ENCODE measurements at places on chromosomes 6 and 20. TPM values are rescaled to one million over a fixed set of nuclear protein-coding genes. Genes with fewer than 3 reads are reported as not detected.

The CAGE1 gene
- total RNA-seq, result 0.05 TPM

DNA sequence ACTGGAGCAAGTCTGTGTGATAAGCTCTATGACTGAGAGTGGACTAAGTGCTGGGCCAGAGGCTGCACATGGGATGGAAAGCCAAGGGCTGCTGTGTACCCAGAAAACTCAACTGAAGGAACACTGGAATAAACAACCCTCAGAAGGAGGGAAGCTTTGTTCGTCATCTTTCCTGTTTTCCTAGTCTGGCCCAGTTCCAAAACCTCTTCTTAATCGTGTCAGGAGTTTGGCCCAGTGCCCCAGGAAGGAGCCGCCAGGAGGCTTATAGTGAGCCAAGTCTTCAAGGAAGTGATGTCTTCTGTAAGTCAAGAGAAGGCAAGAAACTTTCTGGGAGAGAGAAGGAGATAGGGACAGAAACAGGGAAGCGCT is 23.3 kb upstream of the TOP1 start:
- DNase-seq, result peak; percentile 61

DNA sequence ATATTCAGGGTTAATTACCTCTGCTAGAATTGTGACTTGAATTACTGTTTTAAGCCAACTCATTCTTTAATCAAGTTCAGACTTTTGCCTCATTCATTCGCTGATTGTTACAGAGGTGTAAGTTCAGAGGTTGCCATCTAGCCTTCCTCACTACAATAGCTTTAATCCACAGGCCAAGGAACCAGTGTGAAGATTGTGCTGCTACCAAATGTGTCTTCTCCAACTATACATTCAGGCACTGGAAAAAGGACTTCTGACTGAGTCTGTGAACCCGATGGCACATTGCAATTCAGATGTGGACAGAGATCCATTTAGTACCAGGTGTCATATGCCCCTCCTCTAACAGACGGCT is 111.2 kb upstream of the ADGRF1 start:
- DNase-seq, result no peak

DNA sequence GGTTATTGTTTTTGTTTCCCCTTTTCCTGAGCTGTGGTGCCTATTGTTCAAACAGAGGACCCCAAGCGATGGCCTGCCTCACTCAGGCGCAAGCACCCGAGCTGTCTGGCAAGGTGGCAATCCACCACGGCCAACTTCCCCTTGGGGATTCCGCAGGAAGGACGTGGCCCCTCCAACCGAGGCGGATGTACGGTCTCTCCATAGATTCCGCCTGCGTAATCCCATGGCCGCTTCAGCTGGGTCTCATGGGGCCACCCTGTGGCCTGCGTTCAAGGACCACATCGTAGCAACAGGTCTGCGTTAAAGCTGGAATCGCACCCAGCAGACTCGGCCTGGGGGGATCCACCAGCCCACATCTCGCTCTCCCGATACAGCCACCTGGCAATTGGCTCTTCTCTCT is 79.9 kb downstream of the CEBPB start:
- DNase-seq, result no peak

The HLA-DQA1 gene
- total RNA-seq, result 1.2 TPM

GRCh38 chr20:22093122-22093521 is 387.7 kb downstream of the PAX1 start:
- DNase-seq, result no peak

GRCh38 chr20:41714030-41714429 is 95.9 kb upstream of the CHD6 start:
- no peak for DNase-seq

DNA sequence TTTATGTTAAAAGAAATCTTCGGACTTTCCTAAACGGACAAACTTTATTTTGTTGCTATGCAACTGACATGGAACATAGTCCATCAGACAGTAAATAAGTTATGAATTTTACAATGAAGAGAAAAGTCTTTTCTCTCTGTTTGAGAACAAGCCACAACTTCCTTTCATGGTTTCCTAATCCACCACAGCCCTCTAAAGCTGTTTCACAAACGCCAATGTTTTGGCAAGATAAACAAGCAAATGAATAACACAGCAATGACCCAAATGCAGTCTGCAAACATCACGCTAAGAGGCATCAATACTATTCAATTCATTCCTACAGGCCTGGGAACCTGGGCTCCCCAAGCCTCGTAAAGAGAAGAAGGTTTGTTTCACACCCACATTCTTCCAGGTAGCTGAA is 60.4 kb downstream of the HAO1 start:
- DNase-seq, result no peak

The HLA-DOA gene
- total RNA-seq, result 0.70 TPM

The SOBP gene
- 1.7 TPM for total RNA-seq

DNA sequence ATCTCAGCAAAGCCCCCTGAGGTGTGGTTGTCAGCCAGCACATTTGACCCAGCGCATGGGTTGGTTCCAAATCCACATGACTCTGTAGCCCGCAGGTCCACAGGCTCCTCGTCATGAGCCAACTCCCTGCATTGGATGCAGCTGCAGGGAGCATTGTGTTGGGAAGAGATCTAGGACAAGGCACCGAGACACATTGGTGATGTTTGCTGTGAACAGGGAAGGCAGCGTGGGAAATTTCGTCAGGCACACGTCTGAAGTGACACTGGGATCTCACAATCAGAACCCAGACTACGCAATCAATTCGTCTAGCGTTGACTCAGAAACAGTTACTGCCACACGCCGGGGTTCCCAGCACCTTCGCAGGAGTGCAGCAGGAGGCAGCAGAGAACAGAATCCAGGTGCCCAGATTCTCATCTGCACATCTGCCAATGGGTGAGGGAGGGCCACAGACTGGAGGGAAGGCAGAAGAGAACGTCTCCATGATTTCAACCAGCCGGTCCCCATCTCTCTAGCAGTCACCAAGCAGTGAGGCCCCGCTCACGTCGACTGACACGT is 177.0 kb downstream of the TTLL2 start:
- DNase-seq, result peak; percentile 81

- DNase-seq, result no peak
These were observed 80.8 kb upstream of the MPC1 start for GRCh38 chr6:166463359-166464067.

The COL10A1 gene
- total RNA-seq, result not detected

The SRSF3 gene
- total RNA-seq, result 58.7 TPM

- DNase-seq, result peak; percentile 43
These were observed 2.0 kb downstream of the ZBP1 start for GRCh38 chr20:57618091-57618763.

DNA sequence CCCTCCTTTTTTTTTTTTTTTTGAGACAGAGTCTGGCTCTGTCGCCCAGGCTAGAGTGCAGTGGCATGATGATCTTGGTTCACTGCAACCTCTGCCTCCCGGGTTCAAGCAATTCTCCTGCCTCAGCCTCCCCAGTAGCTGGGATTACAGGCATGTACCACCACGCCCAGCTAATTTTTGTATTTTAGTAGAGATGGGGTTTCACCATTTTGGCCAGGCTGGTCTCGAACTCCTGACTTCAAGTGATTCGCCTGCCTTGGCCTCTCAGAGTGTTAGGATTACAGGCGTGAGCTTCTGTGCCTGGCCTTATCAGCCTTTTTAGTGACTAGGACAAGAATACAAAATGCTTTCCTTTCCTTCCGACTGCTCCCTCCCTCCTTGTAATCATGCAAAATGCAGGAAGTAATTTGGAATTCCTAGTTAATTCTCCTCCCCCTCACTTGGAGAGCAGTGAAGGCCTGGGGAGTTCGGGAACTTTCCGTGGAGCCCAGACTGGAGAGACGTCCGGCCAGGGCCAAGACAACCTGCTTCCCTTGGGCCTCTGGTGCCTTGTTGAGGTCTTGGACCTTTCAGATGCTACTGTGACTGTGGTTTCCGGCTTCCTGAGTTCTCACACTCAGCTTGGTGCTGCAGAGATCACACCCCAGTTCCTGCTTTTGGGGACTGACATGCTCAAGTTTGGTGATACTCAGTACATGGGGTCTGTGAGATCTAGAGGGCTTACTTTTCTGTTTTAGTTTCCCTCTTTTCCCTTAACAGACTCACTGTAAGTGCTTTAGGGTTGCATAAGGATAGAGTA is 3.9 kb upstream of the PHF20 start:
- DNase-seq, result peak; percentile 63

The PRKN gene
- total RNA-seq, result 1.2 TPM

The ZSCAN26 gene
- total RNA-seq, result 5.5 TPM

DNA sequence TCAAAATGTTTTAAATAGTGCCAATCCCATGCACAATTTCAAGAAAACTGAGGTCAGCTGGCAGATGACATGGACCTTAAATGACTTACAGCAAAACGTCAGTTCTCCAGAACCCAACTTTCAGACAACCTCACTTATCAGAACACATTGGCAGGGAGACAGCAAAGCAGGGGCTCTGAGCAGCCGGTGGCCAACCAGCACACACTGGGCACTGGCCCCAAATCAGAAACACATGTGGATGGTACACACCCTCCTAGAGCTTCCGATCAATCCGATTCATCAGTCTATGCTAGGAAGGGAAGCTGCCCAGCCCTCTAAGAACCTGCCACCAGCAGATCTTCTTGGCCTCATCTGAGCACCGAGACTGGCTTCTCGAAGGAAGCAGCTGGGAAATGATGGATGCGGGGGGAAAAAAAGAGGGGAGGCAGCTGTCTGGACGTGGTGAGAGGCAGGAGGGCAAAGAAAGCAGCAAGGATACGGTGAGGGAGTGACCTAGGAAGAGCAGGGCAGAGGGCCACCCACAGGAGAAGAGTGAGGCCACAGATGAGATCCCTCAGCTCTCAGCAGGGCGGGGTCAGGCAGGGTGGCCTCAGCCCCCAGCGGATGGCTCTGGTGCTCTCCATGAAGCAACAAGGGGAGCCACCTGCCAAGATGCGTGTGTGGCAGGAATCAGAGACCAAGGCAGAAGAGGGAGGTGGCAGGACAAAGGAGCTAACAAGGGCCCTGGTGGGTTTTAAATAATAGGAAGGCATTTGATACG is 32.9 kb downstream of the TAF4 start:
- DNase-seq, result no peak

DNA sequence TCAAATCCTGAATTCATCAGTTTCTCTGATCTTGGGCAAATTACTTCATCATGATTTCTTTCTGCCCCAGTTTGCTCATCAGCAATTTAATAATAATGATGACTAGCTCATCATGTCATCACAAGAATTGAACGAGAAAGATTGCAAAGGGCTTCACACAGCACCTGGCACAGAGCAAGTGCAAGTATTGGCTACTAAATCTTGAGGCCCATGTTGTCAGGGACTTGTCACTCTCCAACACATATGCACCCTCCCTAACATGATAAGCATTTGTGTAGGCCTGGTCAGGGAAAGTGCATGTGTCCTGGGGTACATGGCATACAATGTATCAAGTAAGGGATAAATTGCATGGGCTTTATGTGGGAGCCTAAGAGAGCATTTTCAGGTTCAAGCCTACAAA is 6.4 kb downstream of the SMLR1 start:
- DNase-seq, result no peak

DNA sequence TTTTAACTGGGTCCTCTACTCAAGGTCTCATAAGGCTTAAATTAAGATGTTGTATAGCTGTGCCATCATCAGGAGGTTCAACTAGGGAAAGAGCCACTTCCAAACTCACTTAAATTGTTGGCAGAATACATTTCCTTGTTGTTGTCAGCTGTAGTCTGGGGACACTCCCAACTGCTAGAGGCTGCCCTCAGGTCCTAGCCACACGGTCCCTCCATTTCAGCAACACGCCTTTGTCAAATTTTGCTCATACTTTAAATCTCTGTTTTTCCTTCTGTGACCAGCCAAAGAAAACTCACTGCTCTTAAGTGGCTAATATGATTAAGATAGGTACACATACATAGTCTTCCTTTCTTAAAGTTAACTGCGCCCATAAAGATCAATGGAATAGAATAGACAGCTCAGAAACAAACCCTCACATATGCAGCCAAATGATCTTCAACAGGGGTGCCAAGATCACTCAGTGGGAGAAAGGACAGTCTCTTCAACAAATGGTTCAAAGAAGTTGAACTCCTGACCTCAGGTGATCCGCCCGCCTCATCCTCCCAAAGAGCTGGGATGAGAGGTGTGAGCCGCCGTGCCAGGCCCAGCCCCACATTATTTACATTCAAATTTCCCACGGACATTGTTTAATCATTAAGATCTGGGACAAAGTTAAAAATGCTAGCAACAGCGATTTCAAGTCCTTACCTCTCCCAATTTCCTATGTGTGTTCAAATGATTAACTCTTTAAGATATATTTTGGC is 76.4 kb upstream of the ELOVL5 start:
- DNase-seq, result peak; percentile 70

The HLA-DQB1 gene
- total RNA-seq, result 0.68 TPM

The CTAGE9 gene
- not detected for total RNA-seq

DNA sequence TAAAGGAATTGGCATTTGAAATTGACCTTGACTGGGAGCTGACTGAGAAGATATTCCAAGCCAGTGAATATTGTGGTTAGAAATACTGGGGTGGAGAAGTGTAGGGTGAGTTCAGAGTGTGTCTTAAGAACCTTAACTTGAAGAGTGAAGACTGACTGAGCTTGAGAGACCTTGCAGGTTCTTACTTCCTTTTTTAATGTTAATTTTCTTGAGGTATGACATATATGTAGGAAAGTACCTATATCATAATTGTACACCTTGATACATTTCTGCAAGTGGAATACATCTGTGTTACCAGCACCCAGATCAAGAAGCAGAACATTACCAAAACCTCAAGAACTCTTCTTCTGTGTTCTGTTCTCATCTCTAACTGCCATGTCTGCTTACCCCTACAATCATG is 11.0 kb downstream of the DHX35 start:
- no peak for DNase-seq

The SCRT2 gene
- total RNA-seq, result not detected

- peak; percentile 84 for DNase-seq
These were observed 73.0 kb upstream of the NHSL1 start for GRCh38 chr6:138572167-138572875.

The POLR1C gene
- total RNA-seq, result 13.3 TPM

DNA sequence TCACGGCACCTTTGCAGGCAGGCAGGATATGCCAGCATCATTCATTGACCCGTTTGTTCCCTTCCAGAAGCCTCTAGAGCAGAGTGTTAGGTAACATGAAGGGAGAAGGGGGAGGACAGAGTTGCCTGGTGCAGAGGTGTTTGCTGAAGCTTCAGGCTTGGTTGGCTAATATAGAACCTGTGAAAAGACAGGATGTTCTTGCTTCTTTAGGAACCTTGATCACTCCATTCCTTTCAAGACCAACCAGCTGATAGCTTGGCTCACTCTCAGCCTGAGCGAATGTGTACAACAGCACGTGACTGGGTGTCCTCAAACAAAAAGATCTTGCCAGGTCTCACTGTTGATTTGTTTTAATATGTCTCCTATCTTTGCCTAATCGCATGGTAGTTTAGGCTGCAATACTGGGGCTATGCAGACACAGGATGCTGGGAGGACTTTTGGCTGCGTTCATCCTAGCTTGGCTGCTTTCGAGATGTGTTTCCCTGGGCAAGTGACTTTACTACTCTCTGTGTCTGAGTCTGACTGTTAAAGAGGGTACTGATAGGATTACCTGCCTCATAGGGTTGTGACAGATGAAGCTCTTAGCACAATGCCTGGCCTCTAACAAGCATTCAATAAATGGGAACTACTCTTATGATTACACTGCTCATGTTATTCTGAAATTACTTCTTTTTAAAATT is 16.0 kb downstream of the SHLD1 start:
- DNase-seq, result peak; percentile 73

The NKX2-2 gene
- total RNA-seq, result not detected

Measured in left lobe of liver (tissue), 2 donors.